ENCODE measurements at places on chromosomes 3 and 15.
A peak's percentile ranks its signal among the peaks of the same experiment; 100 is the strongest.

DNA sequence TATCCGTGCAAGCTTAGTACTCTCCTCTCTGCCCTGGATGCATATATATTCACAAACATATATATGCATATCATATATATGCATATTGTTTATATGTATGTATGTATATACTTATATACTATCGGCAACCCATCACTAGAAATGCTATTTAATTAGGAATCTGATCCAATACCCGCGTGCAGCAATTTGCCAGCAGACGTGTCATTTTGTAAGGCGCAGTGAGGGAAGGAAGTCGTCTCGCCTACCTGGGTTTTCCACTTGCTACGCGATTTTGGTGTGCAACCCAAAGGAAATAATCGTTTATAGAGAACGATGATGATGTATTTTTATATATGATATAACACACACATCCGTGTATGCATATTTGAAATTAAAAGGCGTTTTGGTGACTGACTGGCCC is 5.6 kb upstream of the FEZF2 start:
- no peak for DNase-seq

GRCh38 chr3:144879701-144880100 is 908.1 kb downstream of the DIPK2A start:
- no peak for DNase-seq

- DNase-seq, result peak; percentile 9
These were observed 612 bp downstream of the C3orf38 start for GRCh38 chr3:88150371-88150770.

GRCh38 chr3:99751649-99752048 is 66.0 kb upstream of the CMSS1 start:
- DNase-seq, result no peak

DNA sequence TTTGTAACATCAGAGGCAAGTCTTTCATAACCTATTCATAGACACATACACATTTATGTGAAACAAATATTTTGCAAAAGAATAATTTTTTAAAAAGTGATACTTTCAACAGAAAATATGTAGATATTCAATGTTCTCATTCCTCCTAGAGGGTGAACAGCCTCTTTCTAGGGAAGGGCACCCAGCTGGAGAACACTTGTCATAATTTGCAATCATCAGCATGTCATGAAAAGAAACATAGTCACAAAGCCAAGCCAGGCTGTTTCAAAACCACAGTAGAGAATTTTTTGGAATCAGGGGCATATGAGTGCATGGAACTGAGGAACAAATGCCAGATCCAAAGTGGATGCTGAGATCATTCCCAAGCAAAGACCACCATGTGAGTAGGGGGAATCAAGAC is 406.9 kb upstream of the ADAMTS9 start:
- DNase-seq, result no peak

GRCh38 chr3:97647441-97647982 is 117.0 kb upstream of the ARL6 start:
- DNase-seq, result no peak

DNA sequence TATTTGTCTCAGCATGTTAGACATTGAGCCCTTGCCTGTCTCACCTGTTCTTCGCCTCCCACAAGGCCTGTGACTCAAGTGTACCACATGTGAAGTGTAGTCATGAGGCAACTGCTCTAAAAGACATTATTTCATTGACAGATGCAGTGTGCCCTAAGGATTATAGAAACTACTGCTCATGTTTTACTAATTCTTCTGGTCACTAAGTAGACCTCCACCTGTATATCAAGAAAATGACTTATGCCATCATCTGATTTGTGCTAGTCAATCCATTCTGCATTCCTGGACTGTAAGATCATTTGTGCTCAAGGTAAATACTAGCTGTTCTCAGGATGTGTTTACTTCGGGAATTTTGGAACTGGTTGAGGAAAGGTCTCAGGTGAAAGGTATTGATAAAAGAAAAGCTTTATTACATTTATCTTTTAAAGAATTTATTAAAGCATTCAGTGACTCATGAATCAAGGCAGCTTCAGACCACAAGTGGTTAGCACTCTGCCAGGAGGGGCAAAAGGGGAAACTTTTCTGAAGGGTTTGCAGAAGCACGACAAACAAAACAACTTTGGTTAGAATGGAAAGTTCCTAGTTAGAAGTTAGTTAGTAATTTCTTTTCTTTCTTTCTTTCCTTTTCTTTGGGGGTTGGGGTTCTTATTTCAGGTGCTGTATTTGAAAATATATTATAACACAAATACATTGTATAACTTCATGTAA is 465.3 kb upstream of the CBLB start:
- no peak for DNase-seq

GRCh38 chr3:41640076-41640475 is 321.8 kb downstream of the ULK4 start:
- DNase-seq, result no peak

Data from SK-N-SH (cell line).